ENCODE measurements at places on chromosomes 4 and X. TPM values are rescaled to one million over a fixed set of nuclear protein-coding genes. Genes with fewer than 3 reads are reported as not detected.

The SHOX gene
- total RNA-seq, result 0.36 TPM

The PSAPL1 gene
- not detected for total RNA-seq

The TAF7L gene
- total RNA-seq, result 0.20 TPM

The PNMA3 gene
- 0.15 TPM for total RNA-seq

The RNF128 gene
- 37.1 TPM for total RNA-seq

The SPANXD gene
- total RNA-seq, result not detected

The GPR119 gene
- total RNA-seq, result 0.78 TPM

The GPR82 gene
- 0.56 TPM for total RNA-seq

The MYOZ2 gene
- total RNA-seq, result not detected

The BST1 gene
- total RNA-seq, result 11.4 TPM

The DGKK gene
- not detected for total RNA-seq

The CCNB3 gene
- total RNA-seq, result 0.89 TPM

The AFP gene
- not detected for total RNA-seq

The ABCG2 gene
- 32.5 TPM for total RNA-seq

The NHS gene
- total RNA-seq, result 1.9 TPM
